ENCODE measurements at places on chromosomes 4 and X.

- H3K4me1 ChIP-seq, result no peaks in the 10 kb centered on the region
- no peak for DNase-seq
- no peaks in the 10 kb centered on the region for H3K27me3 ChIP-seq
Observed at GRCh38 chr4:32172086-32172485, 1451.9 kb downstream of the PCDH7 start.

DNA sequence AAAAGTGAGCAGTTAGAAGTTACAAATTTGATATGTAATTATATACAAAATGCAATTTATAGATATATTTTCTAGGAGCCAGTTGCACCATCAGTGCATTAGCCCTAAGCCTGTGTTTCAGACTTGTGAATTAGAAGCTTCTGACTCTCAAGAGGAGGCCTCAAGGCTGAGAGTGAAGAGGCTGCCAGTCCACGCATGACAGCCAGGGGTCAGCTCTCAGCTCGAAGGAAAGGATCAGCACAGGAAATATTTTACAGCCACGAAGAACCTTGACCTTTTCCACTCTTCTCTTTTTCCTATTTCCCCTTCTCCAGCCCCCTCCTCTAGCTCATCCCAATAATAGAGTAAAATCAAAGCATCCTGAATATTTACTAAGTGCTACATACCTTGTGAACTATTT is 642.4 kb downstream of the TRIML1 start:
- H3K4me1 ChIP-seq, result no peaks in the 10 kb centered on the region
- DNase-seq, result no peak
- no peak overlapping the region for H3K27ac ChIP-seq
- no peaks in the 10 kb centered on the region for H3K36me3 ChIP-seq

DNA sequence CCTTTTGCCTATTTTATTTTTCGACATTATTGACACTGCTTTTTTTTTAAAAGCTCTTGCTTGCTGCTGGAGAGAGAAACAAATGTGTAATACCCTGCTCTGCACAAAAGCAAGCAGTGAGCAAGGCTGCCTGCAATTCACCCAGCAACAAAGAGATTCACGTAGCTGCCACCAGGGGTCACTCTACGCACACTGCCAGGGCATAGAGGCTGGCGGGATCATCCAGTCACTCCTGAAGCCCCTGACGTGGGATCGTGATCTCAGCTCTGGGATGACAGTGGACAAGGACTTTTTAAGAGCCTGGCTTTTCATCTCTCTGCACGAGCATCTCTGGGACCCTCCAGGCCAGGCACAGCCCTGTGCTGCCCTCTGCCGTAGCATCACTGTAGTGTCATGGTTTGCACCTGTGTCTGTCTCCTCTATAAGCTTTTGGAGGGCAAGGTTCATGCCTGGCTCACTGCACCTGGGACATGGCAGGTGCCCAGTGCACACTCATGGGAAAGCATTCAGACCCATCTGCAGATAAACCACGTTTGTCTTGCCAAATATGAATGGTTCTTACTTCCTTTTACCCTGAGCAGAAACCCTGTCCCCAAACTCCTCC is 19.8 kb downstream of the C4orf50 start:
- no peaks in the 10 kb centered on the region for H3K4me1 ChIP-seq
- H3K27ac ChIP-seq, result no peak overlapping the region
- peak; percentile 58 for DNase-seq
- no peaks in the 10 kb centered on the region for H3K36me3 ChIP-seq
- no peaks in the 10 kb centered on the region for H3K27me3 ChIP-seq

DNA sequence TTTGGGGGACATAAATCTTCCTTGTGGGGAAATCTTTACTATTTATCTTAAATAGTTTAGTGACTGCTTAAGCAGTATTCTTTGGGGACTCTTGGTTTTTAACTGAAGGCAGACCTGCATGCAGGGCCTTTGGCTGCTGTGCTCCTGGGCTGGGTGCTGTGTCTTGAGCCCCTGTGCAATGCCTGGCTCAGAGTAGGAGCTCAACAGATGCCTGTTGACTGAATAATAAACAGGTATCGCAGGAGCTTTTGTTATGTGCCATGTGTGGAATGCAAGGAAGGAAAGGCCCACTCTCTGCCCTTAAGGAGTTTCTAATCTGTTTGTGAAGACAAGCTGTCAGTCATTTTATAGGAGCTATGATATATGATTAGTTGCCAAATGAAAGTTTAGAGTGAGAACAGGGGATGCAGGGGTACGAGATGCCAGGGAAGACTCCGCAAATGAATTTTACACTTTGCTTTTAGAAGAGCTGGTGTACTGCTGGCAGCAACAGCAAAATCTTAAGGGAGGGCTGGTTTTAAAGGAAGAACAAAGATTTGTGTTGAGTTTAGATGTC is 6.7 kb downstream of the GAB1 start:
- H3K27me3 ChIP-seq, result peaks cover 44% of the 10 kb centered on the region
- H3K36me3 ChIP-seq, result no peaks in the 10 kb centered on the region
- DNase-seq, result no peak
- no peak overlapping the region for H3K27ac ChIP-seq

DNA sequence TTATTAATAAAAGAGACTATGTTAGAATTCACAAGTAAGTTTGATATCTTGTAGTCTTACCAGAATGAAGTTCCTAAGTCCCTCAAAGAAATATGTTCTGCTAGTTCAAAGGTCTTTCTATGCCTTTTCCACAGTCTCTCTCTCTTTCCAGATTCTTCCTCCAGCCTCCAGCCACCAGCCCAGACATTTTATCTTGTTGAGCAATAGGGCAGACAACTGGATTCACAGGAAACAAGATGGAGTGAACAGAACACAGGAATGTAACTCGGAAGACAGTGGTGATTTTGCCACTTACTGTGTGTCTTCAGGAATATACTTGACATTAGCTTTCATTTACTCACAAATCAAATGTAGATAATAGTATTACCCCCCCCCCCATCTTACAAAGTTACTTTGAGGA is 17.1 kb upstream of the CPEB2 start:
- H3K4me1 ChIP-seq, result no peaks in the 10 kb centered on the region
- no peaks in the 10 kb centered on the region for H3K36me3 ChIP-seq
- H3K27me3 ChIP-seq, result peaks cover 10% of the 10 kb centered on the region

DNA sequence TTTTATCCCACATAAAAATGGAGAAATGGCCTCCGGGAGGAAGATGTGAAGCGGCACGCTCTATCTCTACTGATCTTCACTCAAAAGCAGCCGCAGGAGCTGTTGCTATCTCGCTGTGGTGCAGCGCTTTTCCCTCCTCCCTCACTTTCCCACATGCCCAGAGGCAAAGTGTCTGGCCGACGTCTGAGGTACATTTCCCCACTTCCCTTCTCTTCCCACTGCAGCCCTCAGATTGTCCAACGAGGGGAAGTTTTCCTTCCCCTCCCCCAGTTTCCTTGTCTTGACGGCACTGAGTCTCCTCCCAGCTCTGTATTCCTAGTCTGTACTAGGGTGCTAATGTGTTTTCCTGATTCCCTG is 660 bp upstream of the COL25A1 start:
- H3K36me3 ChIP-seq, result no peaks in the 10 kb centered on the region
- H3K27ac ChIP-seq, result no peak overlapping the region
- H3K27me3 ChIP-seq, result no peaks in the 10 kb centered on the region
- no peaks in the 10 kb centered on the region for H3K4me1 ChIP-seq

GRCh38 chr4:75180790-75181776 is 248.2 kb downstream of the PARM1 start:
- H3K4me3 ChIP-seq, result peak overlapping the region; percentile 27
- peak overlapping the region; percentile 62 for H3K27ac ChIP-seq
- DNase-seq, result peak; percentile 72
- peaks cover 15% of the 10 kb centered on the region for H3K4me1 ChIP-seq
- no peaks in the 10 kb centered on the region for H3K27me3 ChIP-seq
- no peaks in the 10 kb centered on the region for H3K36me3 ChIP-seq

GRCh38 chr4:154126276-154126675 is 337.4 kb upstream of the SFRP2 start:
- no peak for DNase-seq
- no peak overlapping the region for H3K4me3 ChIP-seq
- no peak overlapping the region for H3K27ac ChIP-seq
- no peaks in the 10 kb centered on the region for H3K4me1 ChIP-seq
- H3K27me3 ChIP-seq, result no peaks in the 10 kb centered on the region

GRCh38 chr4:8019396-8020365 is 80.0 kb upstream of the AFAP1 start:
- H3K27me3 ChIP-seq, result no peaks in the 10 kb centered on the region
- no peaks in the 10 kb centered on the region for H3K36me3 ChIP-seq
- no peak overlapping the region for H3K4me3 ChIP-seq
- DNase-seq, result peak; percentile 12
- no peaks in the 10 kb centered on the region for H3K4me1 ChIP-seq

DNA sequence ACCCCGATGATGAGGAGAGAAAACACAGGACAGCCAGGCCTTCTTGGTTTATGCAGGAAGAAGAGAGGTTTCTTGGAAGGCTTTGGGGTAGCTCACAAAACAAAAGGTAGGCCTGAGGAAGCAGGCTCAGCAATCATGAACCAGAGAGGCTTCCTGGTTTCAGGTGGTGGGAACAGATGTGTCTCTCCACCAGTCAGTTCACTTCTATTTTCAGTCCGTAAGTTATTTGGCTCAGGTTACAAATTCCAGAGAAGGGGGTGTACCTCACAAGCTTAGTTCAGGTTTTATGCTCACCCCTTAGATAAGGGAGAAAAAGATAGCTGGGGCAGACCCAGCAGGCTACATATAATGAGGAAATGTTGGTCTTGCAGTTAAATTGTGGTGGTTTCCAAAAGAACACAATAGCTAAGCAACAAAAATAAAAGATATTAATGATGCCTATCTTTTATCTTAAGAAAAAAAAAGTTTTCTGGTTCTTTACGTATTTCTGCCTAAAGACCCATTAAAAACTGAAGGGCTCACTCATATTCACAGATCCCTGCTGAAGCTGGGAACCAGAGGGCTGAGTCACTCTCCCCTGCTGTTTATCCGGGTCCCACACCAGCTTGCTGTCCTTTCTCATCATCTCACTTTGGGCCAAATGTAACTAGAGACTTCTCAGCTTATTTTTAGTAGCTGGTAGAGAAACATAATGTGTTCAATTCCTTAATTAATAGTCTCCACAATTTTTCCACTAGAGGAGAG is 177.0 kb downstream of the CAMK2D start:
- no peak for DNase-seq
- H3K36me3 ChIP-seq, result no peaks in the 10 kb centered on the region
- H3K27me3 ChIP-seq, result no peaks in the 10 kb centered on the region
- H3K4me1 ChIP-seq, result no peaks in the 10 kb centered on the region
- no peak overlapping the region for H3K27ac ChIP-seq

DNA sequence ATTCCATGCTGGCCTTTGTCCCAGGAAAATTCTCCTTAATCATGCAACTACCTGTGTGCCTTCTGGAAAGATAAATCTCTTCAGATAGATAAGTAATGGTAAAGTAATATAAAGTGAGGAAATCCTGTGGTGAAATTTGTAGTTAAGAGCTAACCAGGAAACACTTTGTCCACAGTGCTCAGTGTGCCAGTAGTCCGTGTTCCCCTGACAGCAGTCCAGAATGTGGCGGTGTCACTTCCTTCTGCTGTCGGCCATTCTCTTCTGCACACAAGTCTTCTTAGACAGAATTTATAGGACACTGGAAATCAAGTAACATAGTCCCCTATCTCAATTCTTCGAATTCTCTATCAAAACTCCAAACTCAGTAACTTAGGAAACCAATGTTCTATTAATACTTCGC is 5.7 kb upstream of the CXXC4 start:
- H3K4me3 ChIP-seq, result no peak overlapping the region
- H3K27me3 ChIP-seq, result no peaks in the 10 kb centered on the region
- no peaks in the 10 kb centered on the region for H3K36me3 ChIP-seq

GRCh38 chrX:49915361-49916222 is 6.8 kb upstream of the CLCN5 start:
- peak; percentile 30 for DNase-seq
- no peak overlapping the region for H3K27ac ChIP-seq
- no peaks in the 10 kb centered on the region for H3K36me3 ChIP-seq
- H3K4me1 ChIP-seq, result no peaks in the 10 kb centered on the region
- H3K27me3 ChIP-seq, result no peaks in the 10 kb centered on the region

DNA sequence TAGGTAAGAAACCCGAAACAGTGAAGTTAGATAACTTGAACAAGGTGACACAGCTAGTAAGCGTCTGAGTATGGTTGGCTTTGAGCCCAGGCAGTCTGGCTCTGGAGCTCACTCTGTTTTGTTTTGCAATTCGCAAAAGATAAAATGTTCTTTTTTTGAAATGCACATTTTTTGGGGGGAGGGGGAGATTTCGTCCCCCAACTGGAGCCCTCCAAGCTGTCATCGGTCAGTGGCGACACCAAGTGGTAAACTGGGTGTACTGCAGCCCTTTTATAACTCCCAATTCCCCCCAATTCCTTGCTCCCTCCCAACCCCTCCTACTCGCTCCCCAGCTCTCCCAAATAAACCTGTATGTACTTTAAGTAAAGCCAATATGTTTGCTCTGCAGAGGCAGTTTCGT is 2.8 kb upstream of the CLCN5 start:
- H3K27me3 ChIP-seq, result no peaks in the 10 kb centered on the region
- H3K4me1 ChIP-seq, result no peaks in the 10 kb centered on the region
- H3K36me3 ChIP-seq, result no peaks in the 10 kb centered on the region
- no peak overlapping the region for H3K27ac ChIP-seq

GRCh38 chrX:134501941-134502340 is 42.0 kb downstream of the HPRT1 start:
- no peaks in the 10 kb centered on the region for H3K27me3 ChIP-seq
- H3K36me3 ChIP-seq, result peaks cover 24% of the 10 kb centered on the region
- DNase-seq, result no peak
- no peak overlapping the region for H3K27ac ChIP-seq
- no peak overlapping the region for H3K4me3 ChIP-seq
- H3K4me1 ChIP-seq, result no peaks in the 10 kb centered on the region

DNA sequence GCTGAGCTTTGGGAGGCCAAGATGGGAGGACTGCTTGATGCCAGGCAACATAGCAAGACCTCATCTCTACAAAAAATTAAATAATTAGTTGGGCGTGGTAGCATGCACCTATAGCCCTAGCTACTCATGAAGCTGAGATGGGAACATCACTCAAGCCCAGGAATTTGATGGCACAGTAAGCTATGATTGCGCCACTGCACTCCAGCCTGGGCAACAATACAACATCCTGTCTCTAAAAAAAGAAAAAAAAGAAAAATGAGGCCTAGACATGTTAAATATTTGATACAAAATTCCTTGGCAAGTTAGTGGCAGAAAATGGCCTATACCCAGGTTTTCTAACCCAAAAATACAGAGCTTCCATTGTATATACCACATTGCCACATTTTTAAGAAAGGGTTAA is 88.1 kb upstream of the MAB21L2 start:
- no peak for DNase-seq
- H3K27ac ChIP-seq, result no peak overlapping the region
- H3K36me3 ChIP-seq, result no peaks in the 10 kb centered on the region

GRCh38 chr4:98447648-98448047 is 186.5 kb downstream of the RAP1GDS1 start:
- H3K4me3 ChIP-seq, result no peak overlapping the region
- DNase-seq, result peak; percentile 48
- H3K27me3 ChIP-seq, result no peaks in the 10 kb centered on the region
- peaks cover 16% of the 10 kb centered on the region for H3K36me3 ChIP-seq
- peaks cover 55% of the 10 kb centered on the region for H3K4me1 ChIP-seq

DNA sequence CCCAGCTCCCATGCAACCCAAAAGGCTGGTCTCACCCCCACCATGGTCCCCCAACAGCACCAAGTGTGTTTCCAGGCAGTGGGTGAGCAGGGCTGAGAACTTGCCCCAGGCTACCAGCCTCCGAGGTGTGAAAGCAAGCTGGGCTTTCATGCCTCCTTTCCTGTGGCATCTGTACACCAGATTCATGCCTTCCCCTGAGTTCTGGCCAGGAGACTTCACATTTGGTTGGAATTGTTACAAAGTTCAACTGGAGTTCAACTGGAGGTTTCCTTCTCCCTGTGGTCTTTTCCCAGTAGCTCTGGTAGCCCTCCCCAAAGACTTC is 77.6 kb upstream of the RAB40AL start:
- H3K36me3 ChIP-seq, result no peaks in the 10 kb centered on the region
- no peak overlapping the region for H3K27ac ChIP-seq
- no peaks in the 10 kb centered on the region for H3K4me1 ChIP-seq
- H3K27me3 ChIP-seq, result no peaks in the 10 kb centered on the region
- no peak overlapping the region for H3K4me3 ChIP-seq
- no peak for DNase-seq

Measured in DND-41 (cell line).